Posterior cingulate gyrus (tissue), 11 donors: ENCODE measurements at places on chromosomes 13 and 19.
A peak's percentile ranks its signal among the peaks of the same experiment; 100 is the strongest.

DNA sequence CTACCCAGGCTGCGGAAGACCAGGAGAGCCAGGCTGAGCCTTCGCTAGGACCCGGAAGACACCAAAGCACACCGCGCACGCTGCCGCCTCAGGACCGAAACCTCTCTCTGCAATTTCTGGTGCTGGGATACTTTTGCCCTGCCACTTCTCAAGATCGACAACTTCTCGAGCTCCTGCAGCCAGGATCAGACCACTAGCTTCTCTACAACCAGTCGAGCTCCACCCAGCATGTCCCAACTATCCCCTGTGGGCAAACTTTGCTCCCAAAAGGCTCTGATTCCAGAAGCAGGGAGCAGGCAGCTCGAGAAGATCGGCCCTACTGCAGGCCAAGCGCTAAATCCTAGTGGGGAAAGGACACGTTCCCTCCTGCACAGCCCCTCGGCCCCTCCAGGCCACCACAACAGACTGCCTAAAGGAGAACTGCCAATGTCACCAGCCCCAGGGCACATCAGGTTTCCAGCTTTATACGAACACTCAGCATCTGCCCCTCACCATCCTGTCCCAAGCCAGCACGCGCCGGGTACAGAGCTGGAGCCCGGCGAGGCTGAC is 979 bp downstream of the AKAP8 start:
- DNase-seq: no peak

- no peak for DNase-seq
These were observed 10.6 kb upstream of the KIR2DL4 start for GRCh38 chr19:54792814-54793213.

GRCh38 chr13:89828506-89828905 is 1519.0 kb upstream of the MIR17HG start:
- DNase-seq: no peak

DNA sequence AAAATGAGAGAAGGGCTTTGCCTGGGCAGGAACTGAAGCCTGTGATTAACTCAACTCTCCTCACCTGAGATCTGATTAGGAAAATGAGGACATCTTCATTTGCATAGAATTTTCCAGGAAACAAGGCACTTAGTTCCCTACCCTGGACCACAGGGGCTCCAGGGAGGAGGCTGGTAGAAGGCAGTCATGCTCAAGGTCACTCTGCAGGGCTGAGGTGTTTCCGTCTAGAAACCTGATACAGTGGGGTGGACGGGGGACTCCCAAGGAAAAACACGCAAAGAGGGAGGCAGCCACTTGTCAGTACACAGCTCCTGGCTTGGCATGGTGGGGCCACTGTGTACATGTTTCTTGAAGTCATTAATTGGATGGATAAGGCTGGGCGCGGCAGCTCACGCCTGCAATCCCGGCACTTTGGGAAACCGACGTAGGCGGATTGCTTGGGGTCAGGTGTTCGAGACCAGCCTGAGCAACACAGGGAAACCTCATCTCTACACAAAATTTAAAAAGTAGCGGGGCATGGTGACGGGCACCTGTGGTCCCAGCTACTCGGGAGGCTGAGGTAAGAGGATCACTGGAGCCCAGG is 6.0 kb downstream of the KLK14 start:
- no peak for DNase-seq

- DNase-seq: no peak
These were observed 14.4 kb upstream of the SLC25A42 start for GRCh38 chr19:19049406-19049805.

DNA sequence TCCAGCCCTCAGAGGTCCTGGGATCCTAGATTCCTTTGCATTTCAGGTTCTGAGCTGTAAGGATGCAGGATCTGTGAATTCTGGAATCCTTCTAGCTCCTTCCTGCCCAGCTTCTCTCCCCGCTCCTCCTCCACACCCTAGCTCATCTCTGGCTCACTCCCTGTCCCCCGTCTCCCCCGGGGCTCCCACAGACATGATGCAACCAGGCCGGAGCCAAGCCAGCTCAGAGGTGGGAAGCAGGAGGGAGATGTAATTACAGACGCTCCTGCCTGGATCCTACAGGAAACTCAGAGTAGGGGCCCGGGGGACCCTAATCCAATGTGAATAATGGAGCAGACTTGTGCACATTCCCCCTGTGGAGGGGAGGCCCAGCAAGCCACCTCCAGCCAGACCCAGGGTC is 4.5 kb downstream of the GNG8 start:
- DNase-seq: no peak

- peak; percentile 71 for DNase-seq
These were observed 916.6 kb downstream of the DIAPH3 start for GRCh38 chr13:59247171-59247570.

DNA sequence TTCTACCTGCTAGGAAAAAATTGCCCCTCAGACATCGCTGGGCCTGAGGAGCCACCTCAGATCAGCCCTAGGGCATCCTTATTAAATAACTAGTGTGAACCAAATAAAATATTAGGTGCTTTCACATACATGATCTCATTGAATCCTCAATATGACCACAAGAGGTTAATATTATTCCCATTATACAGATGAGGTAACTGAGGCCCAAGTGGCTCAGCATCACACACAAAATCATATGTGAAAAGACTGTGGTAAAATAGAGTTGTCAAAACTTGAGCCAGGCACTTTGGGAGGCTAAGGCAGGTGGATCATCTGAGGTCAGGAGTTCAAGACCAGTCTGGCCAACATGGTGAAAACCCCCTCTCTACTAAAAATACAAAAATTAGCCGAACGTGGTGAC is 2.9 kb upstream of the DMKN start:
- no peak for DNase-seq

DNA sequence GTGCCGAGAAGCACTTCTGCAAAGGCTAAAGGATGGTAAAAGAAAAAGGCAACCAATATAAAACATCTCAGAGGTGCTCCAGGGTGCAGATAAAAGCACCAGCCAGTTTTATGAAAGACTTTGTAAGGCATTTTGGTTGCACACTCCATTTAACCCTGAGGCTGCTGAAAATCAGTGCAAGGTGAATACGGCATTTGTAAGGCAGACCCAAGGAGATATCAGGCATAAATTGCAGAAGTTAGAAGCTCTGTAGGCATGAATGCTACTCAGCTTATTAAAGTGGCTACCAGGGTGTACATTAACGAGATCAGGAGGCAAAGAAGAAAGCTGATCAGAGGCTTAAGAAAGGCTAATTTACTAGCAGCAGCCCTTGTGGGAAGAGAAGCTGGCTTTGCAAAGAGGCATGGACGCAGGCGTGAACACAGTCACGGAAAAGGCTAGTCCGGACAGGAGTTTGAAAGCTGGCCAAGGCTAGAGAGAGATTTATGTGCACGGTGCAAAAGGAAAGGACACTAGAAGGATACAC is 99.6 kb downstream of the ZNF429 start:
- no peak for DNase-seq

GRCh38 chr13:95368998-95369397 is 67.7 kb upstream of the ABCC4 start:
- no peak for DNase-seq

GRCh38 chr19:33535226-33535625 is 13.6 kb upstream of the PEPD start:
- no peak for DNase-seq

DNA sequence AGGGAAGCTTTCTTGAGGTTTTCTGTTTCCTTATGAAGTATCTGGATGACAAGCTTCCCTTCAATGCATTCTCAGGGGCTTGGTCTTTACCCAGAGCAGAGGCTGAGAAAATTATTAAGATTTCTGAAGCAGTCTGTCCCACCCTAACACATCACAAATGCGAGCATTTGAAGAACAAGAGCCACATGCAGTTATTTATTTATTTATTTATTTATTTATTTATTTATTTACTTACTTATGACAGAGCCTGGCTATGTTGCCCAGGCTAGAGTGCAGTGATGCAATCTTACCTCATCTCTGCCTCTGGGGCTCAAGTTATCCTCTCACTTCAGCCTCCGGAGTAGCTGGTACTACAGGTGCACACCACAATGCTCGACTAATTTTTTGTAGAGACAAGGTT is 38.4 kb downstream of the SPRYD7 start:
- DNase-seq: no peak

DNA sequence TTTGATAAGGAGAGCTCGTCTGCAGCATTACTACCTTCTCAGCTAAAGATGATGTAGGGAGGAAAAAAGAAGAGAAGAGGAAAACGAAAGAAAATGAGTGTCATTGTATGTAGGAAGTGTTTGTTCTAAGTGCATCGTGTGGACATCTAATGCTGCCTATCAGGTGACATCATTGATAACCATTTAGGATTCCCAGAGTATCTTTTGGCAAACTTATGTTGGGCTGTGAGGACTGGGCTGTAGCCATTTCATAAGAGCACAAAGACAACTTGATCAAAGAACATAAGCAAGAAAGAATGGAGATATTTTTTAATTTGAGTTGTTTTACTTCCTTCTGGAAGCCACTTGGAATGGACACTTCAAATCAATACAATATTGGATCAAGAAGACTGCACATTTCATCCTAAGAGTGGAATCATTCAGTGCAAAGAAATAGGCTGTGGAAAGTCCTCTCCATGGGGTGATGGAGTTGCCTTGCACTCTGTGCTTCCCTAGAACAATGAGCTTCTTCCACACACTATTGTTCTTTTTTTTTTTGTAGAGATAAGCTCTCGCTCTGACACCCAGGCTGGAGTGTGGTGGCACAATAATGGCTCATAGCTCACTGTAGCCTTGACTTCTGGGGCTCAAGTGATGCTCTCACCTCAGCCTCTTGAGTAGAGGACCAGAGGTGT is 52.4 kb upstream of the UBL3 start:
- no peak for DNase-seq

DNA sequence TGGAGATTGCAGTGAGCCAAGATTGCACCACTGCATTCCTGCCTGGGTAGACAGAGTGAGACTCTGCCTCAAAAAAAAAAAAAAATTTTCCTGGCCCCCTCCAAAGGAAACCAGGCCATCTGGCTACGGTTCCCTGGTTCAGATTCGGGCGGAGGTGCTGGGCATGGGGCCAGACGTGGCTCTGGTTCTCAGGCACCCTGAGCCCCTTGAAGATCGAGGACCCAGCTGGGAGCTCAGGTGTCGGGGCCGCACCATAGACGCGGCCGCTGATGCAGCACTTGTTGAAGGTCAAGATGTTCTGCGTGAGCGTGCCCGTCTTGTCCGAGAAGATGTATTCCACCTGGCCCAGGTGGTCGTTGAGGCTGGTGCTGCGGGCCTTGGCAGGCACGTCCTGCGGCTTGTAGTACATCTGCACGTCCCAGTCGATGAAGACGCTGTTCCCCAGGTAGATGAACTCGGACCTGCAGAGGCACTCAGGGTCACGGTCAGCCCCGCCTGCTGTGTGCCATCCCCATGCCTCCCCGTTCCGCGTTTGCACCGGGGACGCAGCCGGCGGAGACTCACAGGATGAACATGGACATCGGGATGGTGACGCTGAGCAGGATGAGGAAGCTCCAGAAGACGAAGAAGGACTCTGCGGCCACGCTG is 12.3 kb downstream of the ATP8B3 start:
- peak; percentile 80 for DNase-seq

DNA sequence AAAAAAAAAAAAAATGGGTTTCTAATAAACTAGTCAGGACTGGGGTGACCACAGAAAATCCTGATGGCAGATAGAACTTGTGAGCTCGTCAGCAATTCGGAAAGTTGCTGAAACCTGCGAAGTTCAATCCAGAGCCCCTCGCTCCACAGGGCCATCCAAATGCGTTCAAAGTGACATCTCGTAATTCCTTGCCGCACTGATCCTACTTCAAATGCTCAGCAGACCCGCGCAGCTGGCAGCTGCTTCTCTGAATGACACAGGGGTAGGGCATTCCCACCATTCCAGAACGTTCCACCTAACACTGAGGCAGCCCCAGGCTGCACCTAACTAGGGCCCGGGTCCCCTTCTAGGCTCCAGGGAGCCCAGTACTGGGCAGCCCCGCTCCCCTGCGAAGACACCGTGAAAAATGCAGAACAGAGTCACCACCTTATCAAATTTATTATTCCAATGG is 4.8 kb upstream of the DAPK3 start:
- DNase-seq: no peak

GRCh38 chr19:7287722-7288121 is 6.5 kb downstream of the INSR start:
- DNase-seq: no peak

DNA sequence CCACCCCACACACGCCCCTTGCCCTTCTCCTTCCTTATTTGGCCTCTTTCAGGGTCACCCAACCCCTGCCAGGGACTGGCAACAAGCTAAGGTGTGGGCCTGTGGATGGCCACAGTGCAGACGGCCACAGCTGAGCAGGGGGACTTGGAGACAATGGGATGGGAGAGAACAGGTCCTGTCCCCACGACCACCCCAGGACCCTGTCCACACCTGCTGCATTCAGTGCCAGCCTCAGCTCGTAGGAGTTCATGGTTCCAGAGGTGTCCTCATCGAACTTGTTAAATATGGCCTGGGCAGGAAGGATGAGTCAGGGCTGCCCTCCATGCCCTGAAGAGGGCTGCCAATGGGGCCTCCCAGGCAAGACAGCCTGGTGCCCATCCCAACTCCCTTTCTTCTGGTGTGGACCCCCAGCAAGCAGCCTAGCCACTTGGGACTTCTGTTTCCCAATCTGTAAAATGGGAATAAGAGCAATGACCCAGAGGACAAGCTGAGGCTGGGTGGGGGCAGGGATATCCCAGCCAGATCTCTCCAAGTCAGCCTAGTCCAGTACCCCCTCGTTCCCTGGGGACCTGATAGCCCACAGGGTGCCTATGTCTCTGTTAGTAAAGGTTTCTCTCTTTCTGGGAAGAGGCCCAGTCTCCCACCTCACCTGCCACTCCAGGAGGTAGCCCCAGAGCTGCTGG is 10.6 kb downstream of the CAPN12 start:
- DNase-seq: no peak

- no peak for DNase-seq
These were observed 16.3 kb downstream of the ZNF565 start for GRCh38 chr19:36198119-36198518.

- no peak for DNase-seq
These were observed 5.8 kb downstream of the PLPPR3 start for GRCh38 chr19:815775-816499.

GRCh38 chr13:86584301-86584700 is 785.1 kb upstream of the SLITRK6 start:
- peak; percentile 30 for DNase-seq

DNA sequence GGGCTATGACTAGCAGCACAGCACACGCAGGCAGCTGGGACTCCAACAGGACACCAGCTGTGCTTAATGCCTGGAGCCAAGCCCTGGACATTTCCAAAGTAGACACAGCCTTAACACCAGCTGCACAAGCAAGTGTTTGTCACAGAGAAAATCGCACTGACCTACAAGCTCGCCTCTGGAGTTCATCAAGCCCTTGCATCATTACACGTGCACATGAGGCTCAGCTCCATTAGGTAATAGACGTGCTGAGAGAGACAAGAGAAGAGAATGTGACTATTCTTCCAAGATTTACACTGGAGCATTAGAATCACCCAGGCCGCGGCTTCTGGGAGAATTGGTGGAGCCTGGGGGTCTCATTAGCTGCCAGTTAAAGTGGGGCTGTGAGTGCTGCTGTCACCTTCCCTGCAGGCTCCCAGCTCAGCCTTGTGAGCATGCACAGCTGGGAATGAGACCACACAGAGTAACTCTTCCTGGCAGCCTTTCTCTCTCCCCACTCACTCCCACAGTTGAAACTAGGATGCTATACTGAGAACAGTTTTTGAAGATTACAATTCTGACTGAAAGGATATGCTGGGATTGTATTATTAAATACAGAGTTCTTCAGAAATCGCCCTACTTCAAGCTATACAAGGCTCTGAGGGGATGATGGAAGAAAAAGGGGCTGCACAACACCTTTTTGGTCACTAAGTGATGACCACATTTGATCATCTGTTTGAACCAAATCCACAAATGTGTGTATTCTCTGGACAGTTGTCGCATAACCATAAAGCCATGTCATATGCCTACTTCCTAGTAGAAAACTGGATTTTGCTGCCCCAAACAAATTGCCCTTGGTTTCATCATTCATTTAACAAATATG is 10.5 kb downstream of the STOML3 start:
- no peak for DNase-seq

GRCh38 chr19:55483706-55484592 is 1.0 kb upstream of the NAT14 start:
- no peak for DNase-seq
